ENCODE measurements at places on chromosomes 7 and 10.

- DNase-seq, result no peak
These were observed 132.4 kb downstream of the SORCS1 start for GRCh38 chr10:107031931-107032699.

DNA sequence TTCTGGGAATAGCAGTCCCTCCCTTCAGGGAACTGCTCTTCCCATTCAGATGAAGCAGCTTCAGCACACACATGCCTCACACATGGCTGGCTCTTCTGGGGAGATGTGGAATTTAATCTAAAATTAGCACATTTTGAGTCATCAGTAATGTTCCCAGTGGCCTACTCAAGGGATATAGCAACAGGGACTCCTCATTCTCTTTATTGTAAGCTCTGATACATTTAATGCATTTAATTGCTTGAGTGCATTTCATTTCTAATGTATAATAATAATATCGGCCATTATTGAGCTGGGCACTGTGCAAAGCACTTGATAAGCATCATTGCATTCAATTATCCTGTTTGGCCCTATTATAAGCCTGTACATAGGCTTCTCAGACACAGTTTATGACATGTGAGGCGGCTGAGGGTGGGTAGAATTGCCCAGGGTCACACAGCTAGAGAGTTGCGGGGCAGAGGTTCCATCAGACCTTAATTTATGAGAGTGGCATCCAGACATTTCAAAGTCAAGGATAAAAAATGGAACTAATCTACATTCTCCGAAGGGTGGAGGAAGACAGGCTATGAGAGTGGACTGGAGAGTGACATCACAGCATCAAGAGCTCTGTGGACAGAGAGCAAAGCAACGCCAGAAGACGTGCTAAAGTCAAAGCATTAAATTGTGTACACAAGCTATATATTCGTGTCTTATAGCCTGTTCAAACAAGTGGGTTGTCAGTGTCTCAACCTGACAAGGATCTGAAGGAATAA lies 76.8 kb downstream of the LANCL2 start:
- DNase-seq, result no peak

GRCh38 chr10:14125564-14125963 lies 205.2 kb downstream of the FRMD4A start:
- DNase-seq, result no peak

GRCh38 chr10:78937393-78937792 lies 131.4 kb upstream of the ZMIZ1 start:
- no peak for DNase-seq

DNA sequence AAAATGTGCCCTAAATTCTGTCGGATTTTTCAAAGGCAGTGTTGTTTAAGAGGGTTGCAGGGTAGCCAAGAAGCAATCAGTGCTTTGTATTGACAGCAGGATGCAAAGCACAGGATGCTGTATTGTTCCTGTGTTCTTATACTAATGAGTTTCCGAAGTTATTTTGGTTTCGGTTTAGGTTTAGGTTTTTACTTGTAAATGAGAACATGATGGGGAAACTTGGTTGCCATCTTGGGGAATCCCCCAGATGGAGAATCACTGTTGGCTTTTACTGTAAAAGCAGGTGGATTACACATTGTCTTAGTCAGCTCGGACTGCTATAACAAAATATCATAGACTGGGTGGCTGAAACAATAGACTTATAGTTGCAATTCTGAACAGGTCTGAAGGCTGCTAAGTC lies 72.1 kb downstream of the INHBA start:
- no peak for DNase-seq

DNA sequence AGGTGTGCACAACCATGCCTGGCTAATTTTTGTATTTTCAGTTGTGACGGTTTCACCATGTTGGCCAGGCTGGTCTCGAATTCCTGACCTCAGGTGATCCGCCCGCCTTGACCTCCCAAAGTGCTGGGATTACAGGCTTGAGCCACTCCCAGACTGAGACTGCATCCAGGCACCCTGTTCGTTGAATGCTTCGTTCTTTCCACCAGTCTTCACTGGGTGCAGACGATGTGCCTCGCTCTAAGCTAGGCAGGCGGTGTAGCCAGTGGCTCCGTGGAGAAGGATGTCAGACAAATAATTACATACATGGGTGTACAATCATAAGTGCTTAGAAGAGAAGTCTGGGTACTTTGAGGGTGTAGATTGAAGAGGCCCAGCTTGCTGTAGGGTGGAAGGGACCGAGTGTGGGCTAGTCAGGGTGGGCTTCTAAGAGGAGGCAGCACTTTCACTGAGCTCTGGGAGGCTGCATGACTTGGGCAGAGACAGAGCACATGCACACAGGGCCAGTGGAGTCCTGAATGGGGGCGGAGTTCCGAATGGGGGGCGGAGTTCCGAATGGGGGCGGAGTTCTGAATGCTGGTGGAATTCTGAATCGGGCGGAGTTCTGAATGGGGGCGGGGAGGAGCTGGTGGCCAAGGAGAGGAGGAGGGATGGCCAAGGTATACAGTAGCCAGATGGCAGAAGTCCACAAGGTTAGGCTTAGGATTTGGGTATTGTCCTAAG lies 74.3 kb downstream of the COL26A1 start:
- no peak for DNase-seq

All from prostate gland (tissue), 2 donors.